ENCODE measurements at places on chromosomes 12 and 14.
A peak's percentile ranks its signal among the peaks of the same experiment; 100 is the strongest.

DNA sequence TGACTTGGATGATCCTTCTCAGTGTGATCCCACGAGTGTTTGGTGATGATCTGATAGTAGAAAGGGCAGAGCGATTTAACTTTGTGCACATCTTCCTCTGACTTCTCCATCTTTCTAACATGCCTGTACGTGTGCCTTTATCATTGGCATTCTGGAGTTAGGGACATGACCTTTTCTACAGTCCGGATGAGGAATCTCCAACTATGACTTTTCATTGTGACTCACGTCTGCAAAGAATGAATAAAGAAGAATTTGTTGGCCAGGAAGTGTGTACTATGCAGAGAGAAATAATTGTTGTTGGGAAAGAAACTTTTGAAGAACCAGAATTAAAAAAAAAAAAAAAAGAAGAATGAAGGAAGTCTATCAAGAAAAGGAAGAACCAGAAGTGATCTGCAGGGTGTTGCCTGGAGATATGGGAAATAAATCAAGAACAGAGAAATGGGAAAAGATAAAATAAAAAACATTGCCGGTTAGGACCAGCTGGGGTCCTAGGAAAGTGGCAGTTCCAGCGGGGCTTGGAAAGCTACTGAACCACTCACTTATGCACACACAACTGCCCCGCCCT, 25.3 kb downstream of the PPFIBP1 start:
- DNase-seq = no peak

DNA sequence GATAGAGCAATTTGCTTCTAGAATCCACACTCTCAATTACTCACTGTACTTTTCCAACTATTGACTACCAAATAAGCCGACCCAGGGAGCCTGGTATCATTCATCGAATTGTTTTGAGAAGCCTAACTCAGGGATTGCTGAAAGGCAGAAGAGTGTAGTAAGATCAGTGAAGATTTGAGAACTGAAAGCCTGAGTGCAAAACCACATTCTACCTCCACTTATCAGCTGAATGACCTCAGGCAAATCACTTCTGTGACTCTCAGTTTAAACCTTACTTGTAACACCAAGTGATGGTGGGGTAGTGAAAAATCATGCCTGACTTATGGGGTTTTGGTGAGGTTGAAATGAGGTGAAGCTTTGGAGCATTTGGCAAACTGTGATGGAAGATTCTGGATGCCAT, 126.1 kb upstream of the MAX start:
- no peak for DNase-seq

GRCh38 chr14:64438181-64438841, 27.0 kb upstream of the AKAP5 start:
- no peak for DNase-seq

GRCh38 chr12:88638966-88639760, 58.9 kb upstream of the KITLG start:
- no peak for DNase-seq

- DNase-seq = no peak
Measured at GRCh38 chr14:50247245-50247644, 15.9 kb upstream of the SOS2 start.

DNA sequence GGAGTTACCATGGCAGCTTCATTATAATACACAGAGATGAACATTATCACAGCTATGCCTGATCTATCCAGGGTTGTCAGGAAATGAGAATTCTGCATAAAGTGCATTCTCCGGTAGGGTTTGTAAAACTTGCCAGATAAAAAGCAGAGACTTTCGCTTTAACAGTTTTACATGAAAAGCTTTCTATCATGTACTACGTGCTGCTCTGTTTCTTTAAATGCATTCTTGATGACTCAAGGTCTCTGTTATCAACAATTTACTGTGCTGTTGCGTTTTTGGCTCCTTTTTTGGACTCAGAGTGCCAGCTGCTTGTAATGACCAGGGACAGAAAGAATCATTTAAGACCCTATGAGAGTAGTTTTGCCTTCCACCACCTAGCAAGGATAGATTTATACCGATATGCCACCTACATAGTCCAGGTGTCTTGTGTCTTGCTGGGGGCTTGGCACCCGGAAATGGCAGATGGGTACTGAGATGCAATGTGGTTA, 371.2 kb downstream of the BTG1 start:
- no peak for DNase-seq

GRCh38 chr12:57173089-57173488, 25.7 kb upstream of the LRP1-AS start:
- DNase-seq = no peak

GRCh38 chr12:75939016-75939642, 92.4 kb downstream of the PHLDA1 start:
- DNase-seq = no peak

DNA sequence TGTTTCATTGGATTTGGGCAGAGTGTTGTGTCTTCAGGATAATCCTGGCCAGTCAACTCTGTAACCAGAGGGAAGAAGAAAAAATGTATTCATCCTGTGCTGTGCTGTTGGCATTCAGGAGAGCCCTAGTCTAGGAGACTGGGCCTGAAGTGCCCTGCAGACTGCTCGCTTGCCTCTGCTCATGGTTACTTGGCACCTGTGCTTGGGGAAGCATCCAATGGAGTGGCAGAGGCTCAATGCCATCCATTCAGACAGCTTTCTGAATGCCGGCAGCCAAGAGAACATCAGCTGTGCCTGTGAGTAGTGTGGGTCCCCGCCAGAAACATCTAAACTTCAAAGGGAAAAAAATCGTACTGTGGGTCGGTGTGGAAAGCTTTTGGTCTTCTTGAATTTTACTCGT, 124.2 kb downstream of the SRGAP1 start:
- no peak for DNase-seq

DNA sequence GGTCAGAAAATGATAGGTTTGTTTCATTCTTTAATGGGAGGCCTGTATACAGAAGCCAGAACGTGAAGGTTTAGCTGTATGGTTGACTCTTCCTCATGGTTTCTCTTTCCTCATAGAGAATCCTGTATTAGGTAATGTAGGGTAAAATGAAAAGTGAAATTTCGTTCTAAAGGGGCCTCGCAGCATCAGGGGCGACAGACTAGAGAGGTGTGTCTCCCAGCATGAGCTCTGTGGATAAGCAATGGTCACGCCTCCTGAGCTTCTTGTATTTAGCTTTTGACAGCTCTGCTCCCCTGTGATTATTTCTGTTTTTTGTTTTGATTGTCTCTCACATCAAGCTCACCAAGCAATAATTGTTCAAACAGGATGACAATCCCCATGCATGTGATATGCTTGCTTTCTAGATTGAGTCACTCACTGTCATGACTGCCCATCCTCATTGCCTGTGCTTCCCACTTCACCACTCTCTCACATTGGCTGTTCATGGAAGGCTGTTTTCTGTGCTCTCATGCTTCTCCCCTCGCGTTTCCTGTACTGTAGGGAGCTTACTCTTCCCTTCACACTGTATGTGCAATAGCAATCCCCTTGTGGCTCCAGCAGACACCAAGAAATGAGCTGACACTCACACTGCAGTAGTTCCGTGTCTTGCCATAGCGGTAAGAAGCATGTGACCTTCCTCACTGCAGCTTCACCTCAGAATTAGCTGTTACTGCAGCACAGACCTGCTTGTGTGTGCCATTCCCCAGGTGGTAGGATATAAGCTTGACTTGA, 44.0 kb downstream of the RAD52 start:
- DNase-seq = peak; percentile 18

- DNase-seq = no peak
Measured at GRCh38 chr14:38213001-38213400, 5.3 kb downstream of the SSTR1 start.

- no peak for DNase-seq
Measured at GRCh38 chr12:111169456-111169855, 199.4 kb downstream of the PHETA1 start.

DNA sequence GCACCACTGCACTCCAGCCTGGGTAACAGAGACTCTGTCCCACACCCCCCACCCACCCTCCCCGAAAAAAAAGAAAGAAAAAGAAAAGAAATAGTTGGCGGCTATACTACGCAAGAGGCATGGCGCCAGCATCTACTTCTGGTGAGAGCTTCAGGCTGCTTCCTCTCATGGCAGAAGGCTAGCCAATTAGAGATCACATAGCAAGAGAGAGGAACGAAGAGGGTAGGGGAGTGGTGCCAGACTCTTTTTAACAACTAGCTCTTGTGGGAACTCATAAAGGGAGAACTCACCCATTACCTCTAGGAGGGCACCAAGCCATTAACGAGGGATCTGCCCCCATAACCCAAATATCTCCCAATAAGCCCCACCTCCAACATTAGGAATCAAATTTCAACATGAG, 6.2 kb downstream of the DENND5B start:
- no peak for DNase-seq

GRCh38 chr14:80291101-80291500, 79.8 kb upstream of the DIO2 start:
- no peak for DNase-seq

DNA sequence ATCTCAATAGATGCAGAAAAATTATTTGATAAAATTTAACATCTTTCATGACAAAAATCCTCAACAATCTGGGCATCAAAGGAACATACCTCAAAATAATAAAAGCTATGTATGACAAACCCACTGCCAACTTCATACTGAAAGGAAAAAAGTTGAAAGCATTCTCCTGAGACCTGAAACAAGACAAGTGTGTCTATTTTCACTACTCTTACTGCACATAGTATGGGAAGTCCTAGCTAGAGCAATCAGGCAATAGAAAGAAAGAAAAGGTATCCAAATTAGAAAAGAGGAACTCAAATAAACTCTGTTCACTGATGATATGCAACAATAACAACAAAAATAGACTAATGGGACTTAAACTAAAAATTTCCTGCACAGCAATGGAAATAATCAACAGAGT, 90.1 kb downstream of the SLCO1B1 start:
- DNase-seq = no peak

DNA sequence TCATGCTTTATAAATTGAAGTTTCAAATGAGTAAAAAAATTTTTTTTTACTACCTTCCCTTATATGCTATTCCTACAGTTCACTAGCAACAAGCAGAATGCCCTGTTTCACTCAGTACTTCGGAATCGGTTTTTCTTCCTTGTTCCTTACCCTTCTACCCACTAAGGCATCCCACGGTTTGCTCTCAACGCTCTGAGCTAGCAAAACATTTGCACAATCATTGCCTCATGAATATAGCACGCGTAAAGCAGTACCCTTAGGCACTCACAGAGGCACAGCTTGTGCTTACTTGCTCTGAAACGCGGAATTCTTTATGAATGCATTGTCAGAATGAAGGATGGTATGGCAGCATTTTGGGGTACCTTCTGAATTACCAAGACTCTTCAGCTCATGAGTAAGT, 45.0 kb downstream of the PPP1R13B start:
- no peak for DNase-seq

GRCh38 chr14:36915081-36915480, 253.4 kb downstream of the PAX9 start:
- no peak for DNase-seq

- DNase-seq = no peak
Measured at GRCh38 chr12:121805171-121806008, 1.6 kb downstream of the SETD1B start.

DNA sequence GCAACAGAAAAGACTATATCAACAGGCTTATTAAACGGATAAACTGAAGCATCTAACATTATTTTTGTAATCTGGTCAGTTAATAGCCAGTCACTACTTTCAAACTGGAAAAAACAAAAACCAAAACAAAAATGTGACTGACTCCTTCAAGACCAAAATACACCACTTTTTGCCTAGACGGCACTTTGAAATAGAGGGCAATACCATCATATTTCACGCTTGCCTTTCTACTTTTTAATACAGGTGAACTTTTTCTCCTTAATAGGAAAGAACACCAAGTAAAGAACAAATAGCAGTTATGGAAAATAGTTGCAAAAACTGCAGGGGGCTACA, 550 bp upstream of the NUP107 start:
- no peak for DNase-seq

DNA sequence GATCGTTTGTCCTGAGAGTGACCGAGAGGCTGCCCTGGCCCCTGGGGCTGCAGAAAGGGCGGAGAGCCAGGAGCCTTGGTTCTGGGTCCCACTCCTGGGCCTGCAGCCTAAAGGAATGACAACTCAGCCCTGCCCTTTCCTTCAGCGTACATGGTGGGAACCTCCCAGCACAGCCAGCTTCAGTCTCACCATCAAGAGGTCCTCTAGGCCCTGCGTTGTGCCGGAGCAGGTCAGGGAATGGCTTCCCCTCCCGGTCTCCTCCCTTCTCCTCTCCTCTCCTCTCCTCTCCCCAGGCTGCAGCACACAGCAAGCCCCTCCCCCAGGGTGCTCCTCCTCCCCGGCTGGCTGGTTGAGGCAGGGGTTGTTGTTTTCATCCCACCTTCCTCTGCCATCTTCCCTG, 44.6 kb upstream of the TUNAR start:
- no peak for DNase-seq

GRCh38 chr14:88384718-88385117, 739 bp upstream of the SPATA7 start:
- peak; percentile 5 for DNase-seq

DNA sequence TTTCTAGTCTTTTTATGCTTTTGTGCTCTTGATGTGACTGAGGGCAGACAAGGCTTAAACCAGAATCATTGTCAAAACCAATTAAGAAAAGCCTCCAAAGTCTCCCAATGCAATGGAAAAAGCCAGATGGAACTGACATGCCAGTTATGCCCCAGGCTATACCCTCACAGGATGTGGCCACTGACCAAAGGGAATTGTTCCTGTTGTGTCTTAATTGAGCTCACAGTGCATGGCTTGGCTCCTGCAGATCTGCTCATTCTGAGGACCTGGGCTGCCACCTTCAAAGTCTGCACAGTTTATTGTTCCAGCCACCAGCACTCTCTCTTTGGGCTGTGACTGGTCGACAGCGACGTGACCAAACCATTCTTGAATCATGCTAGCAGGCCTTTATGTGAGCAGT, 17.1 kb upstream of the BICD1 start:
- DNase-seq = no peak

GRCh38 chr12:4289231-4289878, 15.8 kb downstream of the CCND2 start:
- DNase-seq = peak; percentile 30

GRCh38 chr14:81285245-81285644, 64.5 kb upstream of the GTF2A1 start:
- DNase-seq = no peak

DNA sequence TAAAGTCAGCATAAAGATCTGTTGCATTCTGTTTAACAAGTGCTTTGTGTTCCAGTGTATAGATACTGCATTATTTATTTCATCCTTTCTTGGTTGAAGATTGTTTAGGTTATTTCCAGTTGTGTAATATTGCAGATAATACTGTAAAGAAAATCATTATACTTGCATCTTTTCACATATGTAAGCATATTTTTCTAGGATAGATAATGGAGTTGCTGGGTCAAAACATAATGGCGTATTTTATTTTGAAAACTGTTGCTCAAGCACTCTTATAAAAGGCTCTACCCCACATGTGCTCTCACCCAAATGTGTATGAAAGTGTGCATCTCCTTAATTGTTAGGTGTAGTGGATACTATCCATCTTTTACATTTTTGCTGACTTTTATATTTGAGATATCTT, 274.4 kb downstream of the FBXL14 start:
- DNase-seq = no peak

DNA sequence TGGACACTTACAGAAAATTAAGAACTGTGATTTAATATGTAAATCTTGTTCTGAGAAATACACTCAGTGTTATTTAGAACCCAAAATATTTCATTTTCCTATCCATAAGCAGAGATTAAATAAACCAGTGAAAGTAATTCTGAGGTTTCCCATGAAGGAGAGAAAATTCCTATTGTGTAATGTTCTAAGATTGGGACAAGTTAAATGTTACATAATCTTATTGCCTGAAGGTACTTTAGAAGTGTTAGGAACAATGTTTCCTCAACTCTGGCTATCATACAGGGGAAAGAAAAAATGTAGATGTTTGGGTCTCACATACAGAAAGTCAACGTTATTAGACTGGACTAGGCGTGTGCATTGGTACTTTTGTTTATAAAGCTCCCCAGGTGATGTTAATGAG, 281.9 kb upstream of the SYT10 start:
- no peak for DNase-seq

- no peak for DNase-seq
Measured at GRCh38 chr12:88951177-88951576, 370.9 kb upstream of the KITLG start.
